ENCODE measurements at places on chromosomes 1 and 21. TPM values are rescaled to one million over a fixed set of nuclear protein-coding genes. Genes with fewer than 3 reads are reported as not detected.
A peak's percentile ranks its signal among the peaks of the same experiment; 100 is the strongest.

The GBP6 gene
- 430 TPM for total RNA-seq

The C8B gene
- total RNA-seq, result not detected

The OR14K1 gene
- total RNA-seq, result not detected

- no peak for ATAC-seq
These were observed 68.4 kb upstream of the MRPS6 start for GRCh38 chr21:34004974-34005373.

DNA sequence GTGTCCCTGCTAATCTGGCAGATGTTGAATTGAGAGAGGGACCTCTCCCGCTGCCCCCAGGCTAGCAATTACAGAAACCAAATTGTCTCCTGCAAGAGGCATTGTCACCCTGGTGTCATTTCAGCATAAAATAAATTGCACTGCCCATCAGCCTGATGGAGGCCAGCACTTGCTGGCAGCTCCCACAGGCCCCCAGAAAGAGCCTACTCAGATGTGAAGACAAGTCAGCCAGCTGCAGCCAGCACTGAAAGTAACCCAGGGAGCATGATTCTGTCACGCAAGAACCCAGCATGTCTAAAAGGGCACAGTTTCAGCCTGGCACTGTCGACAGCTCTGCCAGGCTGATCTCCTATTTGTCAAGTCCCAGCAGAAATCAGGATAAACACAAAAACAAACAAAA is 110.3 kb upstream of the CTTNBP2NL start:
- no peak for ATAC-seq

DNA sequence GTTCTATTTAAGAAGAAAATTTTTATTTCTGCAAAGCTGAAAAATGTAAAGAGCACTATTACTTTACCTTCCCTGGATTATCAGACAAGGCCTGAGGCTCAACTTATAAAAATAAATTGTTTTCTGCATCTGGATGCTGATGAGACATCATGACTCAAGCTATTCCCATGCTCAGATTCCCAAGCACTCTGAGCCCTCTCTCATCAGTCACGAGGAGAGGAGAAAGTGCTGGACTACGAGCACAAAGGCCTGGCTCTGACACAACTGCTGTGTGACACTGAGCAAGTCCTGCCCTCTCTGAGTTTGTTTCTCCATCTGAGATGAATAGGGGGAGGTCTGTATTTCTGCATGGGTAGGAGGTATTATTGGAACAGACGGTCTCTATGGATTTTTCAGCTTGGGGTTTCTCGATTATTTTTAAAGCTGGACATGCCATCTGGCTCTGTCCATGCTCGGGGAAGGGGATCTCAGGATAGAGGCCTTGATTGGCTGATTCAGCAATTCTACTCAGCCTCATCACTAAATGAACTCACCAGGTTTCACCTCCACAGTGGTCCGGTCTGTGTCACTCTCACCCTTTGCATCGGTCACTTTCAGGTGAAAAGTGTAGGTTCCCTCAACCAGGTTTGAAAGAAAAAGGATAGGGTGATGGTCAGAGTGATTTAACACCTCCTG is 107.7 kb downstream of the KIAA0319L start:
- ATAC-seq, result peak; percentile 42

DNA sequence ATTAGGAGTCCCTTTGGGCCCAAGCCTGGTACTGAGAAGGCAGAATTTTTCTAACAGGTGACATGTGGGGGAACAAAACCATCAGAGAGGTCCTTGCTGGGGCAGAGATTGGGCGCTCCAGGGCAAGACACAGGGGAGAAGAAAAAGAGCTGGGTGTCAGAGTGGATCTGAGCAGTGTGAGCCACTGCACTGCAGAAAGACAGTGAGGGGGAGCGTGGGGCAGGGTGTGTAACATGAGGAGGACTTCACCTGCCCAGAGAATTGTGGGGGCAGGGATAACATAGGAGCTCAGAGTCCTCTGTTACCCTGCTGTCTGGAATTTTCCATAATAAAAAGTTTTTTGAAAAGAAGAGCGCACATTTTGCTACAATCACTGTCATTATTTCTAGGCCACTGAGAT is 25.5 kb upstream of the CSF3R start:
- no peak for ATAC-seq

GRCh38 chr1:64986903-64987871 is 20.8 kb upstream of the JAK1 start:
- no peak for ATAC-seq

- no peak for ATAC-seq
These were observed 143.2 kb upstream of the C1orf105 start for GRCh38 chr1:172277275-172277674.

- ATAC-seq, result no peak
These were observed 44.5 kb upstream of the HMGB4 start for GRCh38 chr1:33819290-33819912.

GRCh38 chr1:229842302-229843255 is 216.5 kb downstream of the URB2 start:
- ATAC-seq, result no peak

- ATAC-seq, result no peak
These were observed 38.6 kb upstream of the GADD45A start for GRCh38 chr1:67646145-67647035.

DNA sequence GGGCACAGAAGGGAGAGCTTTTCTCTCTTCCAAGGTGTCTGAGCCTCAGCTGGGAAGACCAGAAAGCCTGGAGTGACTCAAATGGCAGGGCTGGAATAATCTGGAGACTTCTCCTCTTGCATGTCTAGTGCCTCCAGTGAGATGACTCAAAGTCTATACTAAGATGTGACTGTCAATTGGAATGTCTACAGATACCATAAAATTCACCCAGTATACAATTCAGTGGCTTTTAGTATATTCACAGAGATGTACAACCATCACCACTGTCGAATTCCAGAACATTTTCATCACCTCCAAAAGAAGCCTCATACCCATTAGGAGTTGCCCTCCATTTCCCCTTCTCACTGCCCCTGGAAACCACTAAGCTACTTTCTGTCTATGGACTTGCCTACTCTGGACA is 47.9 kb upstream of the CNN3 start:
- ATAC-seq, result peak; percentile 79

DNA sequence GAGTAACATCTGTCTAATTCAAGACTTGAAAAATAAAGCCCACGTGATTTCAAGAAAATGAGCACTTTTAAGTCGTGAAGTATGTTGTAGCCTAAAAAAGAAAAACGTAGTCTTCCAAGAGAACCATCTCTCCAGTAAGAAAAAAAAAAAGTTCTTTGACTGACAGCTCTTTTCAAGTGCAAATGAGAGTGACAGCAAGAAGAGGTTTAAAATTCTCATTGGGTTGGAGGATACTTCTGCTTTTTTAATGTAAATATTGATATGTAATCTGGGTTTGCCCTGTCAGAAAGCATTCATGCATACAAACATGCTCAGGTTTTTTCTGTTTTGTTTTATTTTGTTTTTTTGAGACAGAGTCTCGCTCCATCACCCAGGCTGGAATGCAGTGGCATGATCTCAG is 32.3 kb upstream of the PRDM2 start:
- no peak for ATAC-seq

DNA sequence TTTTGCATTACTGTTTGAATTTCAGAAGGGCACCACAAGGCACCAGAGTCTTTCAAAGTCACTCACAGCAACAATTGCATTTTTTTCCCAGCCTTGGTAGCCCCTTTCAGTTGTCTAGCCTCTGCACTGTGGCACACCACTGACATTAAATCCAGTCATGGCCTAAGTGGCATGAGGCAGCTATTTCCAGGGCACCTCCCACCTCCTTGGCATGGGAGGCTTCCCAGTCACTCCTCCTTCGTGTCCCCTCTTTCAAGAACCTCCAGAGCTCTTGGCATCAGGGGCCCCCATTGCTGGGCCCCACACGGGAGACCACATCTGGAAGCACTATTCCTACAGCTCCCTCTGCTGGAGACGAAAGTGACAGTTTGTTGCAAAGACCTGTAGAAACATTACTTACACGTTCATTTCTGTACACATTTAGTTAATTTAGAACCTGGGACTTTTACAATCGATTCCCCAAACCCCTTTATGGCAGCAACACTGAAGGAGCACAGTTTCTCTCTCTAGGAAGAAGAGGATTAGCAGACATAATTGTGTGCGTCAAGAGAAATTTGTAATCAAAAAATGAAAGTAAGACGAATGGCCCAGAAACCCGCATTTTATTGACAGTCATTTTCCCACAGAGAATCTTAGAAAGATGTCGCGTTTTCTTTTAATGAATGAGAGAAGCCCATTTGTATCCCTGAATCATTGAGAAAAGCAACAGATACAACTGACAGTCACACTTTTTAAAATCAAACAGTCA is 5.7 kb upstream of the CHD5 start:
- peak; percentile 17 for ATAC-seq

- no peak for ATAC-seq
These were observed 11.8 kb downstream of the AGRN start for GRCh38 chr1:1031659-1032235.

- ATAC-seq, result no peak
These were observed 363.1 kb downstream of the PLPP3 start for GRCh38 chr1:56216218-56216617.
